ENCODE measurements at places on chromosomes 3 and 15. TPM values are rescaled to one million over a fixed set of nuclear protein-coding genes. Genes with fewer than 3 reads are reported as not detected.

MYRIP gene
- polyA plus RNA-seq: 0.01 TPM

TMEM266 gene
- polyA plus RNA-seq: 0.09 TPM

DPPA2 gene
- not detected for polyA plus RNA-seq

RYR3 gene
- not detected for polyA plus RNA-seq

ERICH6 gene
- polyA plus RNA-seq: 0.10 TPM

TEX55 gene
- polyA plus RNA-seq: not detected

ZNF774 gene
- 1.2 TPM for polyA plus RNA-seq

LMAN1L gene
- polyA plus RNA-seq: not detected

CD200R1 gene
- polyA plus RNA-seq: 1.1 TPM

CLDN16 gene
- polyA plus RNA-seq: 0.08 TPM

CTXN2 gene
- polyA plus RNA-seq: not detected

PPARG gene
- polyA plus RNA-seq: 37.2 TPM

CYP1A2 gene
- not detected for polyA plus RNA-seq

DNA sequence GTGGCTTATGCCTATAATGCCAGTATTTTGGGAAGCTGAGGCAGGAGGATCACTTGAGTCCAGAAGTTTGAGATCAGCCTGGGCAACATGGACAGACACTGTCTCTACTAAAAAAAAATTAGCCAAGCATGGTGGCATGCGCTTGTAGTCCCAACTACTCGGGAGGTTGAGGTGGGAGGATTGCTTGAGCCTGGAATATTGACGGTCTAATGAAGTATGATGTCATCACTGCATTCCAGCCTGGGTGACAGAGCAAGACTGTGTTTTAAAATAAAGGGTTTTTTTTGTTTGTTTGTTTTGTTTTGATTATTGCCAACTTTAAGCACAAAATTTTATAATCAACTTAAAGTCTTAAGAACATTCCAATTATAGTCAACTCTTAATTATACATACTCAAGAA lies 6.8 kb downstream of the PLSCR1 start:
- DNase-seq: no peak

DNA sequence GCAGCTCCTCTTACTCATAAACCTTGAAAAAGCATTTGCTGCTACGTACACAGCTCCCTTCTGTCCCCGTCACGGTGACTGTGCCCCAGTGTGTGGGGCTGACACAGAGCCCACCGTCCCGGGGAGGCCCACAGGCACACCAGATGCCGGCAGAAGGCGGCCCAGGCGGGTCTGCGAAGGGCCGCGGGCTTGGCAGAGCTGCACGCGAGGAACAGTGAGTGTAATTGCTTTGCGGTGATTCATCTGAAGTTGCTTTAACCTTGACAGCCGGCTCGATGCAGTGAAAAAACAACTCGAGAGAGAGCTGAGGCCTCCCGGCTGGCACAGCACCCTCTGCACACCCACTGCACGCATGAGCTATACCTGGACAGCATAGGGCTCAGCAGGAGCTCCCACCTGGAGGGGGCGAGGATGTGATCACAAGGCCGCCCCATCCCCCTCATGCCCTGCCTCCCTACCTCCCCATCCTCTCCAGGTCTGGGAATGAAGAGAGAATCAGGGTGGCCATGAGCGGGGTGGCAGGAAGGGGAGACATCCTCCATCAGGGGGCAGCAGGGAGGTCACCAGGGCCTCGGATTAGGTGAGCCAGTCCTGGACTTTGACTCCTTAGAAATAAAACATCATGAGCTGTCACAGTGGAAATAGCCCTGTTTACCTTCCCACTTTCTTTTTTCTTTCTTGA lies 172.7 kb downstream of the MEGF11 start:
- DNase-seq: peak; percentile 47

DNA sequence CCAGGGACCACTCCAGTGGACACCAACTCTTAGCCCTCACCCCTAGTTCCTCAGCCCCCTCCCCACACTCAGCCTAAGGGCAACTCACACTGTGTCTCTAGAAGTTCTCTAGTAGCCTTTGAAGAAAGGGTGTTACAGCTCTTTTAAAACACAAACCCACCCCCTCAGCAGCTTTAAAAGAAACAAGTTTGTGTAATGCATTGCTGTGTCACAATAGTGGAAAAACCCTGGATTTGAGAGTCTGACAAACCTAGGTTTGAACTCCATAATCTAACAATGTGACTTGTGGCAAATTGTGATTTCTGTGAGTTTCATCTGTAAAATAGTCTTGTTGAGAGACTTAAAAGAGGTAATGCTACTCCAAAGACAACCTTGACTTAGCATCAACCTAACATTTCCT lies 54.0 kb downstream of the PLCH1 start:
- DNase-seq: no peak

DNA sequence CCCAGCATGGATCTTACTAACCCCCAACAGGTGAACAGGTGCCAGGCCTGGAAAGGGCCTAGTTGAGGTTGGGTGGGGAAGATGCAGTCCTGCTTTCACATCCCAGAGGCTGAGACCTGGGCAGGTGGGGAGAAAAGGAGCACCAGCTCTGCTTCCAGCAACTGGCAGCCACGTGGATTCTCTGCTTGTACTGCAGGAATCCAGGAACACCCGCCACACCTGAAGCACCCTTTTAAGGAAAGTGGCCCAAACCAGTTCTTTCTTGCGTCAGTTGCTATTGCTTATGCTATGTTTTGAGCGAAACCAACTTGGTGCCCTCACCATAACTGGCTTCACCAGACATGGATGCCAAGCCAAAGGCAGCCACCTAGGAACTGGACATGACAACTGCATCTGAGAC lies 28.1 kb upstream of the NEO1 start:
- DNase-seq: no peak

- no peak for DNase-seq
These were observed 53.8 kb downstream of the SAMMSON start for GRCh38 chr3:70053293-70053692.

GRCh38 chr3:99319450-99319849 lies 318.9 kb upstream of the COL8A1 start:
- no peak for DNase-seq

DNA sequence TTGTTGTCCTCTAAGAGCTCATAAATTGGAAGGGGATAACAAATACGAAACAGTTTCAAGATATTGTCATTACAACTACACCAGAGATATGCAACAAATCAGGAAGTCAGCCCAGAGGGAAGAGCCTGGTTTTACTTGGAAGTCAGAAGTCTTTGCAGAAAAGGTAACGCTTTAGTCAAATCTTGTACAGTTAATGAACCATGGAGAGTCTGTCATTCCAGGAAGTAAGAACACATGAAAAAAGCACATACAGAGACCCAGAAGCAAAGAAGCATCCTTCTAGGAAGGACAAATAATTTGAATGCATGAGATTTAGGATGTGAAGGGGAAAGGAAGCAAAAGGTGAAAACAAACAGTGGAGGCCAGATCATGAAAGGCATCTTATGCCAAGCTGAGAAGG lies 19.6 kb downstream of the DYNC1LI1 start:
- DNase-seq: no peak

DNA sequence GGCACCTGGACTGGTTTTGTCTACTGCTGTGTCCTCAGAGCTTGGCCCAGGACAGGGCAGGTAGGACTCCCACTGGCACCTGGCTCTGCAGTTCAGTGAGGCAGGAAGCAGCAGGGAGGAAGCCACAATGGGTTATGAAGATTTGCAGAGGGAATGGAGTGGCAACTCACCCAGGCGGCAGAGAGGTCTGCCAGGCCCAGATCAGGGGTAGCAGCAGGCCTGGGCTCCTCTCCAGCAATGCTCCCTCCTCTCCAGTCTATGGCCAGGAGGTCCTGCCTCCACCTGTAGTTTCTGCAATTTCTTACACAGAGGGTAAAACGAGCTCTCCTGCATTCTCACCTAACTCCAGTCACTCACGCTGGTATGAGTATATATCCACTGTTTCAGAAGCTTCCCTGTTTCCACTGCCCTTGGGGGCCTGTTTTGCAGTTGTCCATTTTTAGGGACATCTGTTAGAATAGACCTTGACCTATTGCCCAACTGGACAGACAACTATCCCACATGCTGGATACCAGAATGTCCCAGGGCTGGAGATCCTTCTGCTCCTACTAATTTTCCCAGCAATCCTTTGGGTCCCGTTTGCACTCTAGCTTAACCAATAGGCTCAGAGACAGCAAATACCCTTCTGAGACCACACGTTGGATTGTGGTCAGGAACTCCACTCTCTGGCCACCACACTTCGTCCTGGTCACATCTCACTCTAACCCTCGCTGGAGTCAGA lies 35.2 kb downstream of the HMCES start:
- peak; percentile 37 for DNase-seq

DNA sequence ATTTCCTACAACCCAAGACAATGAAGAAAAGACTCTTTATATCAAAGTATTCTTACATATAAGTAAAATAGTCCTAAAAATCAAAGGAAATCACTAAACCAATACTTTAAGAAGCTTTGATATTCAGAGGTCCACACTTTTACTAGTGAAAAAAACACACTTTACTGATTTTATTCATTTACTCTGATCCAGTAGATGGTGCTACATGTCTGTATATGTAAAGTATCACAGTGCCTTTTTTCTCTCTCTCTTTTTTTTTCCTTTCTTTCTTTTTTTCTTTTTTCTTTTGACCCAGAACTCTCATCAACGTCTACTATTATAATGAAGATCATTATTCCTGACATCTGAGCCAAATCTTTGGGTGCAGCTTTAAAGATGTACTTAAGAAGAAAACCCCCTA lies 10.8 kb upstream of the CCDC39 start:
- no peak for DNase-seq

DNA sequence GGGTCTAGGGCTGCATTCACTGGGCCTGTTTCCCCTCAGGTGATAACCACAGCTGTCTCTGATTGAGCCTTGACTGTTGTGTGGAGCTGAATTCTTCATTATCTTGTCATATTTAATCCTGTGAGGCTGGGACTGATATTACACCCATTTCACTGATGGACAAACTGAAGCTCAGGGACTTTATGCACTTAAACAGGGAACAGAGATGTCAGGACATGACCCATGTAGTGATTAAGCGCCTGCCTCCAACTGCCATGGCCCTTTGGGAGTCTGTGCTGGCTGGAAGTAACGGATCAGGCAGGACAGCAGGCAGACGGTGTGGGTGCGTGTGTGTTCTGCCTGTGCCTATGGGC lies 7.5 kb downstream of the GNAI2 start:
- no peak for DNase-seq

GRCh38 chr15:50145451-50145872 lies 26.4 kb upstream of the ATP8B4 start:
- DNase-seq: peak; percentile 77

DNA sequence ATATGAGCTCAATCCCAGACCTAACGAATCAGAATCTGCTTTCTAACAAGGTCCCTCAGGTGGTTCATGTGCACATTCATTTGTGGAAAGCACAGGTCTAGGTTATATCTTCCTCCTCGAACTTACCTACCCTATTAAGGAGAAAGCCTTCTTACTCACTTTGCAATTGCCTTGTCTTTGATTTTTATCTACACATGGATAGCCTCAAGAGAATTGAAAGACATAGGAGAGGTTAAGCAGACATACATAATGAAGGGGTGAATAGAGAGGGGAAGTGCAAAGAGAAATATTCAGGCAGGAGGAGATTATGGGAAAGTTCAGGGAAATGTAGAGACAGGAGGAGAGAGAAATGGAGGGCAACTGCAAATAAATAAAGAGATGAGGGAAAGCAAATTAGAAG lies 422.9 kb upstream of the ADAMTS9 start:
- no peak for DNase-seq

DNA sequence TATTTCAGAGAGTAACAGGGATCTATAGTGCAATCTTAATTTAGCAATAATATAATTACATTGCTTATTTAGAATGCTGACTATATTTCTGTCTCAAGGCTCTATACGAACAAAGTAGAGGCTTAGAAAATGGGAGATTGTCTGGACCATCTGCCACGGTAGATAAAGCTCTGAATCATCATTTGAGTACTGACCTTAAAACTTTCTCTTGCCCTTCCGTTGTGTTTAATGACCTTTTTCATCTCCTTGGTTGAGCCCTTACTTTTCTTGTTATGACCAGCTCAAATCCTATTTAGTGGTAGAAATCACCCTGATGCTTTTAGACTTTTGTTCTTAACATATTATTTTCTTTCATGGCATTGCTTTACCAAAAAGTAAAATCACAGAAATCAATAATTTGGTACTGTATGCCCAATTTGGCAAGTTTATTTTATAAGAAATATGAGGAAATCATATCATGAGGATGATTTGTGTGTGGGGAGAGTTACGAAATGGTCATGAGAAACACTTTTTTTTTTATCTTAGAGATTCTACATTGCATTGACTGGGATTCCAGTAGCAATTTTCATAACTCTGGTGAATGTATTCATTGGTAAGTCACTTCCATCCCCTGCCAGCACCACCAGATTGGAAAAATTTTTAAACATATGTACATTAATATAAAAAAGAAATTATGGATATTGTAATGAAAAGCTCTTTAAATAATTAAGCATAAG lies 11.0 kb downstream of the NDUFB5 start:
- peak; percentile 43 for DNase-seq

- no peak for DNase-seq
These were observed 56.8 kb upstream of the SPATA12 start for GRCh38 chr3:57003676-57004075.

DNA sequence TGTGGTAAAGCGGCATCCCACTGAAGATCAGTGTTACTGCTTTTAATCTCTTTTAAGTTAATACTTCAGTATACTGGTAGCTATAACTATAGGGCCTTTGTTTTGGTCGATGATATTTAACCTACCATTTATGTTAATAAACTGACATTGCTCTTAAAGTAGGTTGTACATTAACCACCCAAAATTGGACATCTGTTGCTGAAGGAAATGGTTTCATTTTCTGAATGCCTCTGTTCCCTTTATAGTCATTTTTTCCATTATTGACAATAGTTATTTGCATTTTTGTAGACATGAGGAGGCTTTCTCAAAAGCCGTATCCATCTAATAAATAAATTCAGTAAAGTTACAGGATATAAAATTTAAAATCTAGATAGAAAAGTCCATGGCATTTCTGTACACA lies 252.4 kb upstream of the UBE2E1 start:
- no peak for DNase-seq

- DNase-seq: peak; percentile 53
These were observed 5.5 kb upstream of the CD200 start for GRCh38 chr3:112327371-112327951.

GRCh38 chr15:63000706-63001105 lies 41.8 kb upstream of the TPM1 start:
- DNase-seq: no peak

DNA sequence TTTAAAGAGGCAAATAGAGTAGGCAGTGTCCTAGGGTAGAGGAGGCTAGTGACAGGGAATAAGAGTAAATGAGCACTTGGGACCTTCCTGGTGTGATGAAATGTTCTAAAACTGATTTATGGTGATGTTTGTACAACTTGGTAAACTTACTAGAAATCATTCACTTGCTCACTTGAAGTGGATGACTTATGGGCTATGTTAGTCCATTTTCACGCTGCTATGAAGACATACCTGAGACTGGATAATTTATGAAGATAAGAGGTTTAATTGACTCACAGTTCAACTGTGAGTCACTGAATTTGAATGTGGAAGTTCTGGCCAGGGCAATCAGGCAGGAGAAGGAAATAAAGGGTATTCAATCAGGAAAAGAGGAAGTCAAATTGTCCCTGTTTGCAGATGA lies 31.7 kb upstream of the DHX36 start:
- no peak for DNase-seq
